Foreskin melanocyte (primary cell): ENCODE measurements at places on chromosomes 1 and 21.

GRCh38 chr1:197467881-197468280 is 199.8 kb downstream of the CRB1 start:
- peak; percentile 29 for DNase-seq

DNA sequence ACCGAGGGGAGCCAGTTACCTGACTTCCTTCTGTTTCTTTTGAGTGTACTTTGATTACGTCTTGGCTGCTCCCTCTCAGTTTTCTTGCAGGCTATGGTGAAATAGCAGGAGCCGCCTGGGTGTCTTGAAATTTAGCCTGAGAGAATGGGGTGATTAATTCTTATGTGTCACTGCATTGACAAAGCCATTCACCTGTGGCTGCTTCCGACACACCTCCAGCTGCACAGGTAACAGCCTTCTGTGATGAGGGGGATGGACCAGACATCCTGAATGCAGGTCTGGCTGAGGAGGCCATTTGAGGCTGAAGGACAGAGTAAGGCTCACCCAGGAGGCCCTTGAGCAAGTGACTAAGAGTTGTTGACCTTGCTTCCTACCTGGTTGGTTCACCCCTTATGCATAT is 16.5 kb downstream of the CACNA1E start:
- no peak for DNase-seq

GRCh38 chr1:225996946-225997545 is 2.1 kb downstream of the SDE2 start:
- DNase-seq, result no peak

GRCh38 chr1:57633056-57633455 is 209.2 kb upstream of the DAB1 start:
- no peak for DNase-seq

DNA sequence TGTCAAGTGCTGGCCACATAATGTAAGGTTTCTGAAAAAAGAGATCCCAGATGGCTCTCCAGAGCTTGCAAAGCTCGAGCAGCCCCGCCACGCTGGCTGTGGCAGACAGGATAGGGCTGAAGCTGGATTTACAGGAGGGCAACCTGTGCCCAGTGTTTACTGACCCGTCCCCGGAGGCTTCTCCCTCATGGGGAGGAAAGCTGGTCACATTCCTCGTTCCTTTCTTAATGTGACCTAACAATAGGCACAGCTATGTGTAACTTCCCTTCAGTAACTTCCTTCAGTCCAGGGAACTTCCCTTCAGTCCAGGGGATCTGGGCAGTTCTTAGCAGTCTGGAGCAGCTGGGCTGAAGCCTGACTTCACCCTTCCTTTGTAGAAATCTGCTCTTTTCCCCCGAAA is 7.7 kb downstream of the SLFNL1 start:
- DNase-seq, result no peak
